ENCODE measurements at places on chromosomes 13 and 19. TPM values are rescaled to one million over a fixed set of nuclear protein-coding genes. Genes with fewer than 3 reads are reported as not detected.

Gene THSD1
- total RNA-seq, result 5.4 TPM

Gene ZNF296
- 12.1 TPM for total RNA-seq

Gene CEACAM8
- total RNA-seq, result not detected

Gene HRC
- 0.05 TPM for total RNA-seq

Gene CD22
- total RNA-seq, result 0.89 TPM

Gene MAB21L1
- not detected for total RNA-seq

Gene ZNF256
- 0.88 TPM for total RNA-seq

Gene DPP9
- total RNA-seq, result 56.0 TPM

Gene CHAF1A
- total RNA-seq, result 20.4 TPM

Gene PSG1
- total RNA-seq, result 0.20 TPM

Gene ZNF585A
- total RNA-seq, result 6.1 TPM

Gene FCER2
- total RNA-seq, result not detected

Gene COX6B2
- 0.61 TPM for total RNA-seq

Gene HSD17B14
- total RNA-seq, result 16.1 TPM

Gene POLRMT
- total RNA-seq, result 94.3 TPM

Gene CYP2A6
- not detected for total RNA-seq

Gene KLK2
- total RNA-seq, result 0.13 TPM

Gene ZNF536
- not detected for total RNA-seq

Gene NUCB1
- total RNA-seq, result 212 TPM

Gene CAB39L
- total RNA-seq, result 1.9 TPM

Gene ZNF266
- 3.2 TPM for total RNA-seq

Gene MBD3
- 47.5 TPM for total RNA-seq

Gene SOX1
- total RNA-seq, result not detected

Gene ZNF230
- total RNA-seq, result 2.5 TPM

Gene NLRP4
- total RNA-seq, result not detected

Measured in A549 treated with AZD2906 at 1 μM for 4 hours (cell line).